ENCODE measurements at places on chromosomes 2 and 18.

GRCh38 chr2:38700113-38700785, 34.3 kb downstream of the GALM start:
- no peak for DNase-seq

DNA sequence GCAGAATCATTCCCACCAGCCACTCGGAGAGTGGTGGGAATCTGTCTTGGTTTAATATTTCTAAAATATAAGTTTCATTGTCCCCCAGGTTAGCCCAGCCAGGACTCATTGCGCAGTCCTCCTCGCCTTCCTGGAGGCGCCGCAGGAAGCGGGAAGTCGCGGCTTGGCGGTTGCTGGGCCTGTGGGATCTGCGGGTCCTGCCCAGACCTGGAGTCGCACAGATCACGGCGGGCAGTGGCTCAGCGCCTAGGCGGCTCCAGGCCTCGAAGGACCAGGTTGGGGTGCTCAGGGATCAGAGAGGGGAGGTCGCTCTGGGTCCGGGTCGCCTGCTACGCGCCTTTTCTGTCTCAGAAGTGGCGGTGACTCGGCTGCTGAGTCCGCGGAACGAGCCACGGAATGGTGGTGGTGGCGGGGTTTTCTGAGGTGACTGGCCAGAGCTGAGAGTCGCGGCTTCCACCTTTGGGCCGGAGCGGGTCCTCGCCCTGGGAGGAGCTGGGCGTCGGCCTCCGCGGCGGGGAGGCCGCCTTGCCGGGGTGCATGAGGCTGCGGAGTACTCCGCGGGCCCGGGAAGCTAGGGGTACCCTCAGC, 2.6 kb downstream of the HOXD3 start:
- DNase-seq = no peak

DNA sequence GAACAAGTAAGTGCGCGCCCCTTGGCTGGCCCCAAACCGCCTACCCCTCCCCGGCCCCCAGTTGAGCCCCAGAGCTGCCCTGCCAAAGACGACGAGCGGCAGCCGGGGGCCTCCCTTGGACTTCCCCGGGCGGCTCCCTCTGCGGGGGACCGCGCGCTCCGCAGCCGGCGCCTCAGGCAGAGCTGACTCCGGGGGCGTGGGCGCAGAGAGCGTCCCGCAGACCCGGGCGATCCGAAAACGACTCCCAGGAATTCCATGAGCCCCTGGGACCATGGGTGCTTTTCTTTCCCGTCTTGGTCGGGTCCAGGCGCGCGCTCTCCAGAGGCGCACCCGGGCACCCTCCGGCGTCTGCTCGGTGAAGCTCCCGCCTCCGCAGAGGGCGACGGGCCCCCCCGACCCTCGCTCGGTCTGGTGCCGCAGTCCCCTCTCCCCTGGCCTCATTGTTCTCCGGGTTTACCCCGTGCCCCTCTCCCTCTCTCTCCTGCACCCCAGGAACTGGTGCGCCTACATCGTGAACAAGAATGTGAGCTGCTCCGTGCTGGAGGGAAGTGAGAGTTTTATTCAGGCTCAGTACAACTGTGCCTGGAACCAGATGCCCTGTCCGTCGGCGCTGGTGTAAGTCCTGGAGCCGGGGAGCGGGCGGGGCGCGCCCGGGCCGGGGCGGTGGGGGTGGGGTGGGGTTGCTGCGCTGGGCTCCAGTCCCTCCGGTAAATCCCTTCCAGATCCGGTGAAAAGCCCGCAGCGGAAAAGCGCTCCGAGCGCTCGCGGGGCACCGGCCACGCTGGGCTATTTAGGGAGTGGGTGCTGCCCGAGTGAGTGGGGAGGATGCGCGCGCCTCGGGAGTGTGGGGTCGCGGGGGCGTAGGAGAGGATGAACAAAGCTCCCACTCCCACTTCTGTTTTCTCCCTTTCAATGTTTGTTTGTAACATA, 776 bp downstream of the EMILIN2 start:
- no peak for DNase-seq

GRCh38 chr2:42951263-42951938, 159.0 kb upstream of the HAAO start:
- DNase-seq = no peak

- no peak for DNase-seq
These were observed 156.4 kb upstream of the ITGA4 start for GRCh38 chr2:181300600-181301291.

DNA sequence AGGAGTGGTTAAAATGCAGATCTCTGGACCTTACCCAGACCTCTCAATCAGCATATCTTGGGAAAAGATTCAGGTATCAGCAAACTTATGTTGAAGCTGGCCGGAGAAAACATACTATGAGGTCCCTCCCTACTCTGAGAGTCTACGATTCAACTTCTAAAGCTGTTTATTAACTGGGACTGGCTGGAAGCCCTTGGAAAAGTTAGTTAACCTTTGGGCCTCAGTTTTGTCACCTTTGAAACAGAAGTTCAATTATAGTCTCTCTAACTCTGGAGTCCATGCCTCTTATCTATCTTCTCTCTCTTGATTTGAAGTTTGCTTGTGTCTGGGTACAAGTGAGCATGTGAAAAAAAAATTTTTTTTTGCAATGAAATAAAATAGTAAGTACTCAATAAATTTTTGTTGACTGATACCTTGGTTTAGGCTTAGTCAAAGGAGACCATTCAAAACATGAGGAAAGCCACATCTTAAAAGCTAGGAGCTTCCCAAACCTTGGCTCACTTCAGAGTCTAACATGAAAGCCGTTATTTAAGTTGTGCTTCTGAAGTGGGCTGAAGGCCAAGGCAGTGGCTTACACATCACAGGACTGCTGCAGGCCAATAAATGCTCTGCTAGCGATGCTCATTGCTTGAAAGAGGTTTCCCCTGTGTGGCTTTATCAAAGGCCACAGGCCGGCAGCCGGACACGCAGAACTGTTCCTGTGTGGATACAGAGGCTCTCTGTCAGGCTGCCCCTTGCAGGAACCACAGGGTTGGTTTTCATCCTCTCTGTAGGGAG, 110.6 kb upstream of the FAM136A start:
- no peak for DNase-seq

DNA sequence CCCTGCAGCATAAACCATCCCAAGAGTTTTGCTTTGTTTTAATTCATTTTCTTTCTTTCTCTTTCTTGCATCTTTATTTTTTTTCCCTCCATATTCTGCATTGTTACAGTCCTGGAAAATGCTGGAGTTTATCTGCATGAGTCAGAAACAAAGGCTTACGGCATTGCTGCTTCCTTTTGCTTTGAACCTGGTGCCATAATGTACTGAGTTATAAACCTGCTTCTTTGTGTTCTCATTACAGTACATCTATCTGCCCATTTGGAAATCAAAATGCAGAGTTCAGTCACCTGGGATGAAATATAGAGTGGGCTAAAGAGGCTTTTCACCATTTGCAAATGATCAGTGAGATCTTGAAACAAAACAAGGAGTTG, 1009.2 kb upstream of the FANCL start:
- DNase-seq = no peak

DNA sequence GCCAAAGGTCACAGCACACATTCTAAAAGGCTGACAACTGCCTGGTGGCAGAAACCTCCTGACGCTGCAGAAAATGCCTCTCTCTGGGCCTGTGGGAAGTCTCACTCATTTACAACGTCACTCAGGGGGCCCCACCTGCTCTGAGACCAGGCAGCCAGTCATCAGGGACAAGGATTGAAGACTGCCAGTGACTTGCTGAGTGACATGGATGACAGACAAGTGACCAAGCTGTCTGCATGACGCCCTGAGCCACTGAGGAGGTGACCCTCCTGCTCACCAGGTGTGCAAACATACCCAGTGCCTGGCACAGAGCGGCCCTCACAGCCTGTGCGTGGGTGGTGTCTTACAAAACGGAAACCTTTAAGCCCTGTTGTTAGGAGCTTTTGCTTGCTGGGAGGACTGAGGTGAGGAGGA, 392.4 kb downstream of the TNS1 start:
- peak; percentile 8 for DNase-seq

DNA sequence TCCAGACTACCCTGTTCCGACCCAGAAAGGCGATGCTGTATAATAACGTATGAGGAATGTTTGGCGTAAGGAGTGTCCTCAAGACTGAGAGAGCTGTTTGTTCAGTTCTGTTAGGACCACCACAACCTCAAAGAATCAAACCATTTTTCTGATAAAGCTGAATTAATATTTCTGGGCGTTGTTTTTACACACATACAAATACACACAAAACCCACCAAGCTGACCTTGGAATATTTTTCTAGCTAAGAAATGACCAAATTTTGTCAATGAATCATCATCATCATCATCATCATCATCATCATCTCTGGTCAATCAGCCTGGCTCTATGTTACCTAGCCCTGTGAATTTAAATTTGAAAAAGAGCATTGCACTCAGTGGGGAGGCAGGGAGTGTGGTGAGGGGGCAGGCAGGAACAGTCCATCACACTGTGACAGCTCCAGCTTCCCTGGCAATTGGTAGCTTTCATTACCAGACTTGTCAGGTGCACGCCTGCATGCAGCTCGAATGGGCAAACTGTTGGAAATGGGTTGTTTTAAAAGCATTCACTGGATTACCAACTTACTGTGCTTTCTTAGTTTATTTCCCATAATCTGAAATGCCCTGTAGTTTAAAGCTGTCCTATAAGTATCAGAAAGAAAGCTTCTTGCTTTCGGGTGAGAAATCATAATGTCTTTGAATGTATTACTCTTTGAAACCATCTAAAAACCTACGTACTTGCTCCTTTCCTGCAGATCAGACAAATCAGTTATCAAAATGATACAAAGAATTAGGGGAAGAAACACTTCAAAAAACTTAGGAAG, 6.9 kb upstream of the POU3F3 start:
- no peak for DNase-seq

- no peak for DNase-seq
These were observed 31.8 kb upstream of the IL1R1 start for GRCh38 chr2:102110596-102111334.

DNA sequence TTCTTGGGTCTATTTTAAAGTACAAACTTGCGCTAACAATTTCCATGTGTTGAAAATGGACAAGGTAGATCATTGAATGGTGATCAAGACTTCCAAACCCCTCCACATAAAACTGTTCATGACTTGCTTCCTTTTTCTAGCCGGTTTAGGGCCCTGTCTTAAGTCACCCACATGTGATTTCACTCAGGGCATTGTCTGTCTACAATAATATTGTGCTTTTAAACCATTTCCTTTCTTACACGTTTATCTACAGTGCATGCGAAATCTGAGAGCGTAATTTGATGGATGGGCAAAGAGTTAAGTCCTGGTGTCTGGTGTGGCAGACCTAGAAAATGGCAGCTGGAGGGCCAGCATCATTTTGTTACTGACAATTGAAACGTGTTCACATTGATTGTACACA, 2.0 kb upstream of the ZNF516 start:
- DNase-seq = no peak

DNA sequence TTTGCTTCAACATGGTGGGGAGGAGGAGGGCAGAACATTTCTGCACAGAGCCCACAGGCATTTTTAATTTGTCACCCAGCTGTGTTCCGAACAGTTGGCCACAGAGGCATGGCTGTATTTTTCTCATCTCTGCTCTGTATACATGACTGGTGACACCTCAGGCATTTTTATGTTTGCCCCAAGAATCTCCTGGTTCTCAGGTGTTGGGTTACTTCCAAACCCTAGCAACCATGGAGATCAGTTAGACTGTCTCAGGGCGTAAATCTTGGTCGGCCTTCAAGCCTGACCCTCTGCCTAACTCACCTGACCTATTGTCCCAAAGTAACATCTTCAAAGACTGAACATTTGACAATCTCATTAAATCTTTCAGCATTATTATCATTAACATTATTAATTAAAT, 100.0 kb downstream of the ABCA12 start:
- DNase-seq = no peak

DNA sequence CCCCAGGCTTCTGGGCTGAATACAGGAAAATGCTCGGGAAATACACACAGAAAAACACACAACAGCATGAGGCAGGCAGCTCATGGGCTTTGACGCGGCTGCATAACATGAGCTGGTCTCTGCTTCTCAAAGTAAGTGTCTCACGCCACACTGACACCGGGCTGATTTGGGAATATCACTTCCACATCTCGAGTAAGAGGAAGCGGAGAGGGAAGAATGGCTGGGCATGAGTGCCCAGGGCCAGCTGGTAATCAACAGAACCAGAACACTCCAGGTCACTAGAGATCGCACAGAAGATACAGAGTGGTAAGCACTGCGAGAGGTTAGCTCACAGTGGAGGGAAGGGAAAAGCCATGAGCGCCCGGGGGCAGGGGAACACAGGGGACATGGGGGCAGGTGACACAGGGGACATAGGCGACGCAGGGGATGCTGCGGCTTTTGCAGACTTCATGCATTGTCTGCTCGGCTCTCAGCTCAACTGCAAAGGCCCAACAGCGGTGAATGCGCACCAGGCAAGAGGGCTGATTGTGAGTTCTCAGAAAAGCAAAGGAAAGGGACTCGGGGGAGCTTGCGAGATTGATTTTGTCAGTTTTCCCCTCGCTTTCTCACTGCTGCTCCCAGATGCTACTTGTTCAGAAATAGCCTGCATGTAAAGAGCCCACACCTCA, 141.4 kb downstream of the MBP start:
- no peak for DNase-seq

DNA sequence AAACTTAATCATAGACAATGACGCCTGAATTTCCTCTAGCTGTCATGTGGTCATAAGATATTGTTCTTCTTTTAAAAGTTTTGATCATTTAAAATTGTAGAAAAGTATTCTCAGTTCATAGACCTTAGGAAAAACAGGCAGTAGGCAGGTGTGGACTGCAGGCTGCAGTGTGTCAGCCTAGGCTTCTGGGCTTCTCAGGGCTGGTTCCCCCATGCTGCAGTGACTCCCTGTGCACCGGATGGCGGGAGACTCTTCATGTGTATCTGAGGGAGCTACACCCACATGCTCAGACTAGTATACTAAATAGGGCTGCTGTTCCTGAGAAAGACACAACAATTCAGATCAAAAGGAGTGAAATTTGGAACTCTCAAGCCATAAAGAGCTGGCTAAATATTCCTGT, 72.4 kb downstream of the PXDN start:
- no peak for DNase-seq

- no peak for DNase-seq
These were observed 61.9 kb downstream of the AQP4 start for GRCh38 chr18:26803643-26804042.

- DNase-seq = no peak
These were observed 587.2 kb upstream of the PKDCC start for GRCh38 chr2:41460661-41461060.

DNA sequence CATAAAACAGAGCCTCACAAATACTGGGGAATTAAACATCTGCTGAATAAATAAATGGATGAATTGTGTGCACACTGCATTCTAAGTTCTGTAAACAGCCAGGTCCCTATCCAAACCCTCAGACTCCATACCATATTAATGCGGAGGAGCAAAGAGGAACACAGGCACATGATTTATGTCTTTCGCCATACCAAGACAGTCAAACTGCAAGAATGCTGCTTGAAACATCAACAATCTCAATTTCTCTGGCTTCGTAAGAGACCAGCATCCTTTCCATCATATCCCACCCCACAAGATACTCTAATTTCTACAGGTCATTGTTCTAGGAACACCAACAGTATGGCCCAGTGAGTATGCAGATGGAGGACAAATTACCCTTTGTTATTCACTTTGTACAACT, 15.0 kb downstream of the KANSL3 start:
- no peak for DNase-seq

DNA sequence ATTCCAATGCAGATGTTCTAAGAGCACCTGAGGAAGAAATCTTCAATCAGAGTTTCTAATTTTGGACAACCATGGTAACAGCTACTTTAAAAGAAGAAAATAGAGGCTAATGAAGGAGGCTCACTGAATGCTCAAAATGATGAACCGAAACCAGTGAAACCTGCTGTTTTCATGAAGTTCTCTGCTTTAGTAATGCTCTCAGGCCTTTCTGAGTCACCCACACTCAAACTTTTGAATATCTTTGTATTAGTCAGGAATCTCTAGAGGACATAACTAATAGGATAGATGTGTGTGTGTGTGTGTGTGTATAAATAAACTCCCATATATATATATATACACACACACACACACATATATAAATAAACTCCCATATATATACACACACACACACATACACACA, 76.9 kb upstream of the RIT2 start:
- DNase-seq = no peak
